ENCODE measurements at places on chromosomes 12 and 14. TPM values are rescaled to one million over a fixed set of nuclear protein-coding genes. Genes with fewer than 3 reads are reported as not detected.

The ESPL1 gene
- 48.5 TPM for total RNA-seq

The ZNF740 gene
- total RNA-seq, result 26.6 TPM

GRCh38 chr14:68514608-68515194 lies 278.2 kb downstream of the ZFP36L1 start:
- DNase-seq, result no peak

GRCh38 chr14:104658325-104658712 lies 31.1 kb upstream of the INF2 start:
- DNase-seq, result no peak

GRCh38 chr14:25988536-25988935 lies 609.3 kb downstream of the NOVA1 start:
- no peak for DNase-seq

- no peak for DNase-seq
Measured at GRCh38 chr12:110107369-110108281, 16.5 kb upstream of the IFT81 start.

The CBLN3 gene
- 0.94 TPM for total RNA-seq

DNA sequence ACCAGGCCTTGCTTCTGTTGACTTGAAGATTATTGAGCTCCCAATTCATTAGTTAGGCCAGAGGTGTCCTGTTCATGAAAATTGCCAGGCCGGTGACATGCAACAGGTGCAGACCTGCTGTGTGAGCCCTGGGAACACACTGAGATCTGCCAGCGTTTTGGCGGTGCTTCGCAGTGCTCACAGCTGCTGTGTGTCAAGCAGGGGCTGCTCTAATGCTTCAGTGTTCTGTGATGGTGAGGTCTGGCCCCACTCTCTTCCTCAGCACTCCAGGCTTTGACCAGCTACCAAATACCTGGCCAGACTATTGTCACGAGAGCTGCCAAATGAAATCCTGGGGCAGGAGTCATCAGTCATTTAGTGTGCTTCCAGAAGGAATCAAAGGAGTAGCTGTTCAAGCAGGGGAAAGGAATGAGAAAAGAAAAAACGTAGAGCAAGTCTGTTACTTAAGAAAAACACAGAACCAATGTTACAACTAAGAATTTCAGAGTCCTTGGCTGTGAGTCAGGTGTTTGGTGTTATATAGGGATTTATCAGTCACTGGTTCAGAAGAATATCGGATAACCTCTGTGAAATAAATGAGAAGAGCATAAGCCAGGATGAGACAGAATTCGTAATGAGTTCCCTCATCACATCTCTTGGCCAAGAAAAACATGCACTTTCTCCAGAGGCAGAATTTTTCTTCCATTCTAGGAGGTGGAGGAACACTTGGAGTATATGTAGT lies 150.8 kb downstream of the FBXL14 start:
- DNase-seq, result no peak

DNA sequence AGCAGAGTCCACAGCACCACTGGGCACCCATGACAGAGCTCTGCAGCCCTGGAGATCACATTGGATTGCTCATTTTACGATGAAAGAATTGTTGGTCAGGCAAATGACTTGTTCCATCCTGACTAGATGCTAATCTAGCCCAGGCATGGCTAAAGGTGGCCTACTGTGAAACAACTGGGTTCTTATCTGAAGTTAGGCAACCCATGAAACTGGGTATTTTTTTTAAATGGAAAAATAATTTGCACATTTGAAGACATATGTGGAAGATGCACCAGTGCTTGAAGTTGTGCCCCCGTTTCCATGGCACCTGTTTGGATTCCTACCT lies 8.3 kb downstream of the PYGL start:
- DNase-seq, result no peak

GRCh38 chr14:26394150-26394810 lies 203.6 kb downstream of the NOVA1 start:
- DNase-seq, result no peak

- DNase-seq, result peak; percentile 85
Measured at GRCh38 chr12:76927170-76927784, 48.5 kb upstream of the CSRP2 start.

GRCh38 chr12:111761099-111761498 lies 5.6 kb upstream of the ALDH2 start:
- no peak for DNase-seq

- no peak for DNase-seq
Measured at GRCh38 chr14:37466003-37466622, 128.9 kb downstream of the FOXA1 start.

DNA sequence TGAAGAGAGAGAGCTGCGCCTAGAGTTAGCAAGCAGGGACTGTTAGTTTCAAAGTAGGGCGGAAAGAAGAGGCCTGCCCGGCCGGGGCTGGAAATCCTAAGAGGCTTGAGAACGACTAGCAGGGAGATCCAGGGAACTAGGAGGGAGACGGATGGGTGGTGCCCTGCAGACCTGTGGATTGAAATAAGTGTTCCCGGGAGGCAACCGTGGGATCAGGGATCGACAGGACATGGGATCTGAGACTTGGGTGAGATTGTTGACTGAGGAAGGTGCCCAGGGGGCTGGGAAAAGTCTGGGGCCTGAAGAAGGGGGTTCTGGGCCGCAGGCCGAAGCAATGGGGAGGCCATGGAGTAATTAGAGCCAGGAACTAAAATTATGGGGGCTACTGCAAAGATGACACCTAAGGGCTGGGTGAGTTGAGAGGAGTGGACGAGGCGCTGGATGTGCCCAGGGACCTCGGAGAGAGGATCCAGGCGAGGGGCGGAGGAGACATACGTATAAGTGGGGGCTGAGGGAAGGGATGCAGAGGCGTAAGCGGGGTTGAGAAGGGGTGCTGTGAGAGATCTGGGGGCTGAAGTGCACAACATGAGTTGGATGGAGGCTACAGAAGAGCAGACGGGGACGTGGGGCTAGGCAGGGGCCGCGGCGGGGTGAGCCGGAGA lies 635 bp downstream of the LTA4H start:
- DNase-seq, result no peak

The PAX9 gene
- total RNA-seq, result not detected

- no peak for DNase-seq
Measured at GRCh38 chr14:48333221-48333920, 658.0 kb upstream of the MDGA2 start.

The SLC22A17 gene
- total RNA-seq, result 51.4 TPM

DNA sequence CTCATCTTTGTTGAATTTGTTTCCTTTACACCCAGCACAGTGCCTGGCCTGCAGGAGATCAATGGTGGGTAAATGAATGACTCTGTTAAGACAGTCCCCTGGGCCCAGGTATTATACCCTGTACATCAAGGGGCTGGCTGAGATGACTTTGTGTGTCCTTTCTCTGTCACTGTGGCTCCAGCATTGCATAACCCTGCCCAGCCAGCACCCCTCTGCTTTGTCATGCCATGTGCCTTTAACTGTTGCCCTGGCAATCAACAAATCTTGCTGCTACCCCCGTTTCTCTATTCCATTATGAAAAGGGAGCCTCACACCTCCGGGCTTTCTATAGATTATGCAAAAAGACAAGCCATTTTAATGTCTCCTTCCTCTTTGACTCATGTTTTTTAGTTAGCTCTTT lies 7.6 kb upstream of the FLVCR2 start:
- DNase-seq, result no peak

- DNase-seq, result no peak
Measured at GRCh38 chr12:24997496-24997895, 48.6 kb upstream of the BCAT1 start.

DNA sequence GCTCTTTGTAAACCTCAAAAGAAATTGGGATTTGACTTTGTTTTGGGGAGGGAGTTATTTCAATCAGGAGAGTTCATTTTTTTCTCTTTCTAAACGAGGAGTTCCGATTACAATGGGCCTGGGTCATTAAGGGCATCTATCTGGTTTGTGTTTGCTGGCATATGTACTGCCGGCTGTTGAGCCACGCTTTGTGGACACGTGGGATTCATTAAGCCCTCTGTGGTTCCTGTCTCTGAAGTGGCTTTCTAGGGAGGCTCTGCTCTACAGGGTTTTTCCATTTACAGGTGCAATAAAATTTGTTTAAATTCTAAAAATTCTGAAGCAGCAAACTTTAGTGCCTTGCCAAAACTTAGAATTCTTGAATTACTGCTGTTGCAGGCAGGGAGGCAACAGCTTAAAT lies 57.9 kb downstream of the GNS start:
- no peak for DNase-seq

DNA sequence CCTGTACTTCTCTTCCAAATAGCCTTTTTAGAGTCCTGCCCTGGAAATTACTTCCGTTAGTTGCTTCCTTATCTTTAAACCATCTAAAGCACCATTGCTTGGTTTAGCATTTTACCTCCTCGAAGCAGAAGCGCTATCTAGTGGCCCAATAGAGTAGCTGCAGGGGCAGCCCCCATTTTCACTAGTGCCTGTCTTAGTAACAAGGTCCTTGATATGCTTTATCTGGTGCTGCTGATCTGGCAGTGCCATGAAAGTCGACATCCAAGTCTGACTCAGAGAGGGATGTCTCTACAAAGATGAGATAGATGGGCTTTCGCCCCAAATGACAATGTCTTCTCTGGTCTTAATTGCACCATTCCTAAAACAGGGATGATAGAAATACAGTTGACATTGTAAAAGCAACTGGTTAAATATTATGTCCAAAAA lies 25.0 kb upstream of the CIT start:
- peak; percentile 81 for DNase-seq

DNA sequence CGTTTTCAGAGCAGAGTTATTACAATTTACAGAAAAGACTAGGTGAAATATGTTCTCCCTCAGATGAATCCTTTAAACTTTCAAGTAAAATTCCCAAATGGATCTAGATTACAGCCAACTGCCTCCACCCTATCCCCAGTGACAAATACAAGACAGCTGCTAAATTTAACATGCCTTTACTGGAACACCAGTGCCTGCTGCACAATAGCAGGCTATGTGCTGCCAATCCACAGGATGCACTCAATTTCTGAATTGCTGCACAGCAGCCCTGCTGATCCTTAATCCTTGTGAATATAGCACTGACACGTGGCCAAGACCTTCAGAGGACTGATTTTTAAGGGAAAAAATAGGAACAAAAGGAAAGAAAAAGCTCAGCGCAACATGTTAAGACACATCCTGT lies 128.9 kb downstream of the CCER1 start:
- no peak for DNase-seq

The PIANP gene
- total RNA-seq, result 8.2 TPM
